ENCODE measurements at places on chromosomes 1 and 21.

DNA sequence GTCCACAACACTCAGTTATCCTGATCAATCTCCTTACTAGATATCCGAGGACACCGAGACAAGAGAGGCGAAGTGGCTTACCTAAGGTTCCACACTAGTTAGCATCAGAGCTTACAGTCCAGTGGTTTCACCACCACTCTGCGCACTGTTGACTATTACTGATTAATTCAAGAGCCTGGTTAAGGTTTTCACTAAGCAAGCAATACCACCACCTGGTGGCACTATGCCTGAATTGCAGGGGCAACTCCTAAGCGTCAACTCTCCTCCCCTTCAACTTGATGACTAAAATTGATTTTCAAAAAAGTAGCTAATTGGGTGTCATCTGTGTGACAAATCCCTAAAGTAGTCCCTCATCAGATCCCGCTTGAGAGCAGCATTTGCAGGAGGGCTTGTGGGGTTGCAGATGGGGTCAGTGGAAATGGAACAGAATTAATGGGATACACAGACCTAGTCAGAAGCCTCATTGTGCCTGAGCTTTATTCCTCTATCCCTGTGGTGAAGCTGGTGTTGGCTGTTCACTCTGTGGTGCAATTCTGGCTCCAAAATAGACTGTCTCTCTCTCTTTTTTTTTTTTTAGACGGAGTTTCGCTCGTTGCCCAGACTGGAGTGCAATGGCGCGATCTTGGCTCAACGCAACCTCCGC, 9.1 kb downstream of the TTC22 start:
- no peak for DNase-seq

DNA sequence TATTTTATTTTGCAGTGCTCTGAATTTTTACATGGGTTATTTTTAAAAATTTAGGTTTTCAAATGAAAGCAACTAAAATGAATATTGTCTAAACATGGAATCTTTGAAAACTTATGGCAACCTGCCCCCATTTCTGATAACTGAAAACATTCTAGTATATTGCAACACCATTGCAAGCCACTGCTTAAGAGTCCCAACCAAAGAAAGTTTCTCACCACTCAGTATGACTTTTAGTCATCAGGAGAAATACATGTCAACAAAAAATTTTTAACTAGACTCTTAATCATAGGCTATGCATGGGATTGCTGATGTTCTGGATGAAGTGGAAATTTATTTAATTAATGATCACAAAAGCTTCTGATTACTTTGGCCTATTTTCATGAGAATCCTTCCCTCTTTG, 112.1 kb downstream of the TNFSF18 start:
- no peak for DNase-seq

GRCh38 chr1:220294846-220295301, 22.6 kb upstream of the RAB3GAP2 start:
- DNase-seq, result no peak

DNA sequence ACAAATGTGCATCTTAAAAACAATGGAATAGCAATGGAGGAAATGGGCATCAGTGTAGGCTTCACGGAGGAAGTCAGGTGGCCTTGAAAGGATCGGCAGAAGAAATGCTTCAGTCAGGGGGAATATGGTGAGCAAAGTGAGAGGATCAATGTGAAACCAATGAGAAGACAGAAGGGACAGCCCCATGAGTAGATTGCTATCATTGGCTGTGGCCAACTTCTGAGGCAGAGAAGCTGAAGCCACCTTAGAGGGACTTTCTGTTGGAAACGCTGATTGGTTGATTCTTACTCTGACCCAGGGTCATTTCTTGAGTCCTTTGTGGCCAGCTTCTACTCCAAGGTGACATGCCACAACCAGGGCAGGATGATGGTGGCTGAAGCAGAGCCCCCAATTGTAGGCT, 130.7 kb upstream of the ZNF648 start:
- no peak for DNase-seq

DNA sequence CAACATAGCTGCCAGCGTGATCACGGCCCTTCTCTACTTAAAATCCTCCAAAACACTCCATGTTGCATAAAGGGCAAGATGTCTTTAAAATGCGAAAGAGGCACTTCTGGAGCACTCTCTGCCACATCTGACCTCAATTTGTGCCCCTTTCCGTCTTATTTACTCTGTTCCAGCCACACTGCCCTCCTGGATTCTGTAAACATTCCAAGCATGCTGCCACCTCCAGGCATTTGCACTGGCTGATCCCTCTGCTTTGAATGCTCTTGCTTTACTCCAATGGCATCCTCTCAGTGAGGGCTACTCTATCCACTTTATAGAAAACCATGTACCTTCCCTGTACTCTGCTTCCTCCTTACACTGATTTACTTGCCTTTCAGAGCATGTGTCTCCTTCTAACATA, 5.3 kb upstream of the RGS7 start:
- no peak for DNase-seq

GRCh38 chr1:240936911-240937668, 325.1 kb upstream of the GREM2 start:
- DNase-seq, result no peak

DNA sequence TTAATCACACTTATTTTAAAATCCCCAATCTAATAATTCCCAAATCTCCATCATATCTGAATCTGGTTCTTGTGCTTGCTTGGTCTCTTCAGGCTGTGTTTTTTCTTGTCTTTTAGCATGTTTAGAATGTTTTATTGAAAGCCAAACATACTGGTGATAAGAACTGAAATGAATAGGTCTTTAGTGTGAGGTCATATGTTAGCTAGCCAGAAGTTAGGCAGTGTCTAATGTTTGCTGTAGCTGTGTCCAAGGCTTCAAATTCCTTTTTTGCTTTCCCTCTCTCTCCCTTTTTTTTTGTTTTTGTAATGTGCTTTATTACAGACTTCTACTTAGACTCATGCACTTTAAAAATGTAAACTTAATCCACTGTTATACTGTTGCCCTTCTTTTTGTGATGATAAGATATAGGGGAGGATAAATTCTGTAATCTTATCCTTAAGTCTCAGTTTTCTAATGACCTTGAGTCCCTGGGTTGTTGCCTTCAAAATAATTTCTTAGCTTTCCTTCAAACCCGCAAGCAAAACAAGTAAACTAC, 725.1 kb downstream of the BRINP3 start:
- DNase-seq, result no peak

- DNase-seq, result no peak
Measured at GRCh38 chr1:212228591-212229119, 56.6 kb upstream of the PPP2R5A start.

GRCh38 chr1:181219938-181220337, 131.4 kb downstream of the IER5 start:
- DNase-seq, result no peak

GRCh38 chr1:154104433-154105082, 50.3 kb downstream of the NUP210L start:
- no peak for DNase-seq

DNA sequence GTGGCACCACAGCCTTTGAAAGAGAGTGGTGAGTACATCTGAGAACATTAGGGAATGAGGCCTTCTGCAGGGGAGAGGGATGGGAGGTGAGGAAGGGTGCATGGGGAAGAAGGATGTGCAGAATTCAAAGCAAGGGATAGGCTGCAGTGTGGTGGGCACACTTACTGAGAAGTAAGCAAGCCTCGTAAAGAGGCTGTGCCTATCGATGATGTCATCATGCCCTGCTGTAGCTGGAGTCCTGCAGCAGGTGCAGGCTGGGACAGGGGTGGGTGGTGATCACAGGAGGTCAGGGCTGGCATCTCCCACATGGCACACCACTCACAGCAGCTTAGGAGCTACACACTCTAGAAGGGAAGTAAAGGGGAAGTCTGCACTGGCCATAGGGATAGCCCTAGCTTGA, 16.2 kb downstream of the ZSCAN20 start:
- no peak for DNase-seq

GRCh38 chr1:169102567-169102966, 3.9 kb upstream of the ATP1B1 start:
- DNase-seq, result no peak

GRCh38 chr21:31753949-31754707, 22.2 kb upstream of the SCAF4 start:
- no peak for DNase-seq

GRCh38 chr1:182651339-182651724, 33.1 kb downstream of the RGS8 start:
- no peak for DNase-seq

DNA sequence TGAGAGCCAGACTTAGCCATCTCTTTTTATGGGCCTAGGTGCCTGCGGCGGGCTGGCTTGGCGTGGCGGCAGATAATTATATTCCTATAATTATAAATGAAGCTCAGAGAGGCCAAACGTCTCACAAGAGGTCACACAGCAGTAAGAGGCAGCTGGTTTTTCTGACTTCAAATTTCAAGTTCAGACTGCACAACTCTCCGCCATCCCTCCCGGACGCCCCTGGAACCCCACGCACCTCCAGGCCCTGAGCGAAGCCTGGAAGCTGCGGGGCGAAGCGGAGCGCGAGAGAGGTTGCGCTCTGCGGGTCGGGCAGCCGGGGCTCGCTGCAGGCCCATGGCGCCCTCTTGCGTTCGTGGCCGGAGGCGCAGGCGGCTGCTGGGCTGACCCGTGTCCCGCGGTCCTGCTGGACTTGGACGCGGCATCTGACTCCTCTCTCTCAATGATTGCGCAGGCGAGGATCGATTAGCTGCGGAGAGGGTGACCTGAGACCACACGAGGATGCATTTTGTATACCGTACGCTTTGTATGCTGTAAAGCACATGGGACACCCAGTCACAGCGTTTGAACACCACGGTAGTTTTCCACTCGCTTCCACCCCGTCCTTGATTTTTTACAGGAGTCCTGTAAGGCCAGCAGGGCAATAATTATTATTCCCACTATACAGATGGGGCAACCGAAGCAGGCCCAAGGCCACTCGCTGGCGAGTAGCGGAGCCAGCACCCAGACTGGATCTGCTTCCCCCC, 272.7 kb downstream of the FOXD2 start:
- DNase-seq, result peak; percentile 53

GRCh38 chr1:30877205-30877912, 31.2 kb downstream of the SDC3 start:
- DNase-seq, result no peak

- peak; percentile 50 for DNase-seq
Measured at GRCh38 chr1:152036267-152037216, at the start of gene S100A11. S100A11 (minus strand) TSS chr1:152037004; CDS start chr1:152036915, 89 bp downstream.

DNA sequence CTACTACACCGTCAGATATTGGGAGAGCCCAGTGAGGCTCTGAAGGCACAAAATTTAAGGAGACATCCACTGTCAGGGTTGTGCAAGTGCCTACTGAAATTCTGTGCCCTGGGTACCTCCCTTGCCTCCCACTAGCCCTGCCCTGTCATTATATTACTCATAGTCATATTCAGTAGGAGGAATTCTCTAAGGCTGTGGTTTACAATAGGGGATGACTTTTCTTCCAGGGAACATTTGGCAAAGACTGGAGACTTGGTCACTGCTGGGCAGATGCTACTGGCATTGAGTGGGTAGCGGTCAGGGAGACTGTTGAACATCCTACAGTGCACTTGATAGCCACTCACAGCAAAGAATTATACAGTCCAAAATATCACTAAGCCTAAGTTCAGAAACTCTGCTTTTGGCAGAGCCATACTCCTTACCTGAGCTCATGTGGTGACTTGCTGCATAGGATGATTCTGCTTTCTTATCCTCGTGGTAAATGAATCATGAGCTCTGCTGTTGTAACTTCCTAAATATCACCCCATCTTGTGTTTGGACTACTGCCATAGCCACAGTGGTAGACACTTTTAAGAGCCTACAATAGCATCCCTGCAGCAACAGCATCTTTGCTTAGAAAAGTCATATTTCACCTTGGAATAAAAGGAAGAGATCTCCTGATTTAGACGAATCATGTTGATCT, 563.4 kb upstream of the PLXNA2 start:
- no peak for DNase-seq

- DNase-seq, result no peak
Measured at GRCh38 chr1:44315521-44315920, 39.5 kb downstream of the ERI3 start.

GRCh38 chr1:162724583-162725120, 65.8 kb upstream of the HSD17B7 start:
- no peak for DNase-seq

DNA sequence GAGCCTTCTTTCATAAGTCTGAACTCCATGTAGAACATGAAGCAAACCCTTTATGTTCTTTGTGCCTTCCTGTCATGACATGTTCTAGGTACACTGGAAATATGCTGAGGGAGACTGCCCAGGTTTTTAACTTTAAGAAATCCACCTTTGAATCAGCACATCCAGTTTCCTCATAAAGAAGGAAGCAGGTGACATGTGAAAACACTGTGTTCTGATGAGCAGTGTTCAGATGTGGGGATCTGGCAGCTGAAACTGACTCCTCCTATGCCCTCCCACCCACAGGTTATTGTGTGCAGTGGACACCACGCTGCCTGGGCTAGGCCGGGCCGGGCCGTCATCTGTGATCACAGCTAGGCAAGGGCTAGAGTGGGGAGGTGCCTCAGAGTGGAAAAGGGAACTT, 51.1 kb downstream of the CNN3 start:
- DNase-seq, result no peak

GRCh38 chr1:116826818-116827606, 72.8 kb downstream of the CD2 start:
- no peak for DNase-seq

DNA sequence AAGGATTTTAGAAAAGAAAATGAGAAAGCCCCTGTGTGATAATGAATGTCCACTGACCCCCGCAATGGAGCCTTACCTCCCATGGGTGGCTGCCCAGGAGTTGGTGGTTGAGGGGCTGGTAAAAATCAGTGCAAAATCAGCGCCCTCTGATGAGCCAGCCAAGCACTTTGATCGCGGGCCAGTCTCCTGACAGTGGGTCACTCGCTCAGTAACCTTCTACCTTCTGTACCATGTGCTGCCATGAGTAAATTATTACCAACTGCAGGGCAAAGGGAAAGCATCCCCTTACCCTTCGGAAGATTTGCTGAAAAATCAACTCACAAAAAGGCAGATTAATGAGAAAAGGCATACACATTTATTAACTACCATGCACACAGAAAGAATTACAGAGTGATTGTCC, 58.8 kb downstream of the KCNK1 start:
- DNase-seq, result no peak

DNA sequence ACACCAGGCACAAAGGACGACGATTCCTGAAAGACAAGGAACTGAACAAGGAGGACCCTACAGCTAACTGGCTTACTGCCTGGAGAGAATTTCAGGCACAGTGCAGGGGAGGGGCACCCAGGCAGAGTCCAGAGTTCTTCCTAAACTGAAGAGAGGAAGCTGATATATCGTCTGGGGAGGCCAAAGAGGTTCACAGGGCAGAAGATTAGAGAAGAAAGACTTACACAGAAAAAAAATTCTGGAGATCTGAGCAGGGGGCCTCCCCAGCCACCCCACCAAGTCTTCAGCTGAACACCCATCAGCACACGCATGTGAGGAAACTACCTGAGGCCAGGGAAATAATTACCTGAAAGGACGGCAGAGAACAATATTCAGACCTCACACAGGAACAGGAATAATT, 24.6 kb downstream of the SORT1 start:
- DNase-seq, result no peak

DNA sequence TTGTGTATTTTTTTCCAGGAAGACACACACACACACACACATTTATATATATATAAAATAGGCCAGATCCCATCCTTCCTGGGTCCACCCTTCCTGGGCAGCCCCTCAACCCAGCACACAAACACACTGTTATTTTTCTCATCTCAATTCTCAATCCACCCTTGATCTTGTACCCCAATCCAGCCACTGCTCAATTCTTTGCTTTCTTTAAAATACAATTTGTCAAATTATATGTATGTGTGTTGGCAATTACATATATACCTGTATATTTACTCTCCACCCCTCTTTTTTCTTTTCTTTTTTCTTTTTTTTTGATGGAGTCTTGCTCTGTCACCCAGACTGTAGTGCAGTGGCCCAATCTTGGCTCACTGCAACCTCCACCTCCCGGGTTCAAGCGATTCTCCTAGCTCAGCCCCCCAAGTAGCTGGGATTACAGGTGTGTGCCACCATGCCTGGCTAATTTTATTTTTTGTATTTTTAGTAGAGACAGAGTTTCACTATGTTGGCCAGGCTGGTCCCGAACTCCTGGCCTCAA, 88.3 kb downstream of the DHRS3 start:
- DNase-seq, result no peak

Measured in stimulated activated CD4-positive, alpha-beta T cell treated with anti-CD3 and anti-CD28 coated beads, TNF-alpha, amount 100 ng/mL, for 4 hours (primary cell).